ENCODE measurements at places on chromosomes 7 and 10. TPM values are rescaled to one million over a fixed set of nuclear protein-coding genes. Genes with fewer than 3 reads are reported as not detected.
A peak's percentile ranks its signal among the peaks of the same experiment; 100 is the strongest.

DNA sequence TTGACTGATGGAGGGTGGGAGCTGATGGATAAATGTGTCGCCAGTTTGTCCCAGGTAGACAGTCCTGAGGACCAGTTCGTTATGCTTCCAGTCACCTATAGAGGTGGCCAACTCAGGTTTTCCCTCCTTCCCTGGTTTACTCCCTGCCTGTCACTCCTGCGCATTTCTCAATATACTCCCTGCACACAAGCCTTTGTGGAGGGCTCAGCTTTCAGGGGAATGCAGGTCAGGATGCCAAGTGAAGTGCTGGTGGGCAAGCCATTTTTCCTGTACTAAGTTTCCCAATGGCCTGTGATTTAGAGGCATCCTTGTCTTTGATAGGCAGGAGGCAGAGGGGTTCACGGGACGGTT lies 473.5 kb upstream of the ZMIZ1 start:
- DNase-seq: no peak

MSS51 gene
- total RNA-seq: 1.8 TPM

DNA sequence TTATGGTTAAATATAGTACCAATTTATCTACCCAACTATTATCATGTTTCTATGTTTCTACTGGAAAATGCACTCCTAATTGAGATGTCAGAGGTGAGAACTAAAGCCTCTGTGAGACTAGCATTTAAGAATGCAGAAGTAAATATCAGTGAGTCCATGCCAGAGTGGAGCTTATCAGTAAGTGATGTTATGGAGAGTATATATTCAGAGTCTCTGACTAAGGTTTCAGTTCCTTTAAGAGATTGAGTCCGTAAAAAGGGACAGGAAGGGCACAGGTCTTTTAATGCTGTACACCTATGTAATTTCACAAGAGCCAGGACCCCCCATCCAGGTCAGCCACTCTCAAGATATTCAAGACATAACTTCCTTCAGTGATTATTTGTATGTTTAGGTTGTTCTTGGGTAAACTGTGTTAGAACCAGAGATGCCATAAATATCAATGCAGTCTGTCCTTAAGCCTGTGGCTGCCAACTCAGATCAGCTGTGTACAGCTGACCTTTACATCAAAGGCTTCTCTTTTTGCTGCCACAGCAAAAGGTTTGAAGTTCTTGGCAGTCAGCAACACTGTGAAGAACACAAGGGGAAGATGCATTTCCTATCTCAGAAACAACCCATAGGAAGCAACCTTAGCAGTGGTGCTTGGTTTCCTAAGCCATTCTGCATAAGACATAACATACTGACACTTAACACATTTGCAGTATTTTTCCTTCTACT lies 244.8 kb downstream of the BICC1 start:
- no peak for DNase-seq

GRCh38 chr7:74395745-74396311 lies 57.9 kb upstream of the GTF2IRD1 start:
- no peak for DNase-seq

DNA sequence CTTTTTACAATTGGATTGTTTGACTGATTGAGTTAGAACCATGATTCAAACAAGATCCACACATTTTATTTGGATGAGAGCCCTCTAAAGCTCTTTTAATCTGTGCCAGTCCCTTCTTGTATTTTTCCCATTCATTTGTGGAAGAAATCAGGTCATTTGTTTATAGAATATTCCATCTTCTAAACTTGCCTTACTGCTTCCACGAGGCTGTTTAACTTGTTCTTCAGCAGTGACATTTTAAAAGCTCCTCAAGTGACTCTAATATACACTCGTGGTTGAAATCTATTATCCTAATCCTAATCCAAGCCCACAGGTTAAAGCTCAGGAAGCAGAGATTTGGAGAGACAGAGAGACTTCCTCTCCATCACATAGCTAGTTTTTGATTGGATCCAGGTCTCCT lies 155.4 kb upstream of the SVIL start:
- no peak for DNase-seq

CPVL gene
- 37.5 TPM for total RNA-seq

GRCh38 chr7:157457355-157458253 lies 120.8 kb downstream of the DNAJB6 start:
- DNase-seq: no peak

- DNase-seq: no peak
Observed at GRCh38 chr7:45653209-45653907, 79.2 kb downstream of the ADCY1 start.

GRCh38 chr7:1521456-1521855 lies 9.0 kb upstream of the MAFK start:
- DNase-seq: no peak

- no peak for DNase-seq
Observed at GRCh38 chr10:76997631-76998030, 640.0 kb downstream of the KCNMA1 start.

DNA sequence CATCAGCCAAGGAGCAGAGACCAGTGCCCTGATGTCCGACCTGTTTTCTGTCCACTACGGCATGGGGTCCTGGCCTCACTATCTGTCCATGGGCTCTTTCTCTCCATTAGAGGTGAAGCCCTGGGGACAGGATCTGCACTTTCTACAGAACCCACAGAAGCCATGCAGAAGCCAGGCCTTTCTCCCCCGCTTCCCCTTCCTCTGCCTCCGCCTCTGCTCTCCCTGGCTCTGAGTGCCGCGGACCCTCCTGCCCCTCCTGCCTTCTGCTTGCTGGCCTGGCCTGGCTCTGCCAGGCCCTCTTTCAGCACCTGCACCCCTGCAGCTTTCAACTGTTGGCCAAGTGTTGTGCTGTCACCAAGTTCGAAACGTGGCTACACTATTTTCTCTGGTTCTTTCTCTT lies 439.8 kb upstream of the ZMIZ1 start:
- no peak for DNase-seq

GPC2 gene
- total RNA-seq: 0.13 TPM

ZMIZ2 gene
- total RNA-seq: 54.1 TPM

DNA sequence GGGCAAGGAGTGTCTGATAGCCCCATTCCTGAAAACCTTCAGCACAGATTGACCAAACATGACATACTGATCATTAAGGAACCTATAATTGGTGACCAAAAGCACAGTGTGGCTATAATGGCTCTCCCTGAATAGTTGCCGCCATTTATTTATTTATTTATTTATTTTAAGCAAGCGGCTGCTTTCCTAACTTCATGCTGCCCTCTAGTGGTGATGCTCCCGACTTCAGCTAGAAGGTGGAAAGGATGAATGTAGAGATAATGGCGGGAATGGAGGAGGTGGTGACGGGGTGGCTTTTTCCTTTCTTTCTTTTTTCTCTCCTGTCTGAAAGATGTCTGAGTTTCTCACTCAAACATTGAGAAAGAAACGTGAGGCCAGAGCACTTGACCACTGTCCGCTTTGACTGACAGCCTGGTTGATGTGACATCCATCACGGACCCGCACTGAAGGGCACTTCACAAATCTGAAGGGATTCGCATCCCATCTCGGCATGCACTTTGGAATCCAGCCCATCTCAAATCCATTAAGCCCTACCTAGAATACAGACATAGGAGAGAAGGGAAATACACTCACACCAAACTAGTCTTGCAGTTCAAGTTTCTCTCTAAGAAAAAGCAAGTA lies 1090.1 kb downstream of the KCNMA1 start:
- DNase-seq: peak; percentile 79

DNA sequence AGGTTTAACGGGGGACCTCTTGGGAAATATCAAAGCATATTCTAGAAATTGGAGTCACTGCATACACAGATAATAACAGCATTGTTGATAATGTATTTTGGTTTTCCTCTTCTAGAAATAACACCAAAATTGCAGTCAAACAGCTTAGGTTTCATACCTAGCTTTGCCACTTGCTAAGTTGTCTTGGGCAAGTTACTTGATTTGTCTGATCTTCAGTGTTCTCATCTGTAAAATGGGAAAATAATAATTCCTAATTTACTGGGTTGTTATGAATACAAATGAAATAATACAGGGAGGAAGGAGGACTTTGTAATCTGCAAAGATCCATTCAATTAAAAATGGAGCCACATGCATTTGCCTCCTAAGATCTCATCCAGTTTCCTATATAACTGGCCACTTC lies 20.3 kb upstream of the NUP205 start:
- no peak for DNase-seq

- no peak for DNase-seq
Observed at GRCh38 chr10:16632996-16633395, 111.3 kb upstream of the C1QL3 start.

DNA sequence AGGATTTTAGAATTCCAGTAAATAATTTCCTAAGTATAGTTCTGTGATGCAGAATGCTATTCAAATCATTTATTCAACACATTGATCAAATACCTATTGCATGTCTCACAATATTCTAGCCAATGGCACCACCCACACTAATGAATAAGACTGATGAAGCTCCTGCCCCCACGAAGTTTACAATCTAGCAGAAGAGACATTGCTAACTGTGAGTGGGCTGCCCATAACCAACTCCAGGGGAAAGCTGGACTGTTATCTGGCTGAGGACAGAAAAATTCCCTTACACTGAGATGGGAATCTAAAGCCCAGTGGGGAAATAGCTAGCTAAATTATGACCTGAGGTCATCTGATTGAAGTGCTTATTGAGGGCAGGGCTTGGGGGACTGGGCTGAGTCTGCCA lies 128.8 kb upstream of the LYZL2 start:
- no peak for DNase-seq

DNA sequence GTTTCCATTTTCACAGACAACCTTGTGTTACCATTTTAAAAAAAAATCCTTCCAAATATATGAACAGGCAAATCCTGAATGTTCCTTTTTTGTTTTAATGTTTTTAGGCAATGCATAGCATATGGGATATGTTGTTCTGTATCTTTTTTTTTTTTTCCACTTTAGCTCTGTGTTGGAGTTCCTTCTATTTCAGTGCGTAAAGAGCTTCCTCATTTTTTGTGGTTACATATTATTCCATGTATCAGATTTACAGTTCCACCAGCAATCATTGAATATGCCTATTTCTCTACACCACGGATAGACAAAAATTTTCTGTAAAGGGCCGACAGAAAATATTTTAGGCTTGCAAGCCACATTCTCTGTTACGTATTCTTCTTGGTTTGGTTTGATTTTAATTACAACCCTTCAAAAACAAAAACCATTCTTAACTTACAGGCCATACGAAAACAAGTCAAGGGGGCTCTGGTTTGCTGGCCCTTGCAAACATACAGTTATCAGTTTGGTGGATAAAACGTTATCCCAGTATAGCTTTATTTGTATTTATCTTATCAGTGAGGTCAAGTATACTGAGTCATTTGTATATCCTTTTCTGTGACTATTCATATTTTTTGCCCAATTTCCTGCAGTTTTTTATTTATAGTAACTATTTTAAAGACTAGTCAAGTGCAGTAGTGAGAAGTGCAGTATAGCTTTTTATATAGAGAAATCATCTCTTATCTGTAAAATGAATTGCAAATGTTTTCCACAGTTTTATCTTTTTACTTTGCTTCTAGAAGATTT lies 55.7 kb downstream of the RALA start:
- no peak for DNase-seq

DNA sequence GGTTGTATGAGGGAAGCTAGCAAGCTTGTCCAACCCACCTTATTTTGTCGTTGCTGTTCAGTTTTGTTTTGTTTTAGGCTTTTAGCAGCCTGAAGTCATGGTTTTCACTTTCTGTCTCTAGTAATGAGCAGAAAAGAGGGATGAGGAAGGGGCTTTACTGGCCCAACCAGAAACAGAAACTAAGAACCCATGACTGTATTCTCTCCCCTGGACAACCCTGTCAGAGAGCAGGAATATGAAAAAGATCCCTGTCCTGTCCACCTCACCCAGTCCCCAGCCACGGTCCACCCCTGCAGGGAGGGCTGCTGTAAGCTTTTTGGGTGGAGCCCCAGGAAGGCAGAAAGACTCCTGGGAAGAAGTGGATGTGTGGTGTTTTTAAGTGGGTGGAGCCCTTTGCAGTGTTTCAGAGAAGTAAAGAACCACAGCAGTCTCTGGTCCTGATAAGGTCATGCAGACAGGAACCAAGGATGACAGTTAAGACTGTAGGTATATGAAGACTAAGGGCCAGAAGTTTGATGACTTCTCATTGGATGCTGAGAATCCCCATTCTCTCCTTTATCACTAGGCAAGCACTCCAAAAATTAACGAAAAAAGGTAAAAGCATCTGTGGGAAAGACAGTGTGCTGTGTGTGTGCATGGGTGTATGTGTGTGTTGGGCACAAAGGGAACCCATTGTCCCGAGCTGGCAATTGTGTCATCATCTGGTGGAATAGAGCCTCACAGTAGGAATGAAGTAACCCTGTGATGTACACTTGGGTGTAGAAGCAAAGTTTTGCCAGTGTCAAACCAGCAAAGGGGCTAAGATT lies 13.8 kb downstream of the MRPL32 start:
- no peak for DNase-seq

CNTNAP2 gene
- 0.48 TPM for total RNA-seq

HOXA10 gene
- not detected for total RNA-seq

- DNase-seq: no peak
Observed at GRCh38 chr10:57983281-57983791, 284.4 kb downstream of the IPMK start.

DUS4L gene
- total RNA-seq: 9.4 TPM

RARRES2 gene
- total RNA-seq: 24.0 TPM

GRCh38 chr10:110258542-110258941 lies 46.2 kb downstream of the SMNDC1 start:
- DNase-seq: no peak

TRDMT1 gene
- total RNA-seq: 4.5 TPM

DNA sequence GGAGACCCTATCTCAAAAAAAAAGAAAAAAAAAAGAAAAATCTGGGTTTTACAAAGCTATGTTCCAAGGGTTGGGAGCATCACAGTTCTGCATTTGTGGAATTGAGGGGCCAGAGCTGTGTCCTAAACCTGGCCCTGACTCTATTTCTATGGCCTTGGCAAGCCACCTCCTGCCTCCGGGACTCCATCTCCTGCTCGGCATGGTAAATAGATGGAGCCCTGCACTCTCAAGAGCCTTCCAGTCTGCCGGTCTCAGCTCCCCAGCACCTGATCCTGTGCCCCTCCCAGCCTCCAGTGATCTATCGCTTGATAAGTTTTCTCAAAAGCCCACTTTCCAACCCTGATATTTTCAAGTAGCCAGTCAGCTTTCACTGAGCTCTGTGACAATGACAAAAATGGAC lies 43.0 kb downstream of the KCNH2 start:
- no peak for DNase-seq

GRCh38 chr10:58856508-58857240 lies 319.8 kb upstream of the PHYHIPL start:
- no peak for DNase-seq

DNA sequence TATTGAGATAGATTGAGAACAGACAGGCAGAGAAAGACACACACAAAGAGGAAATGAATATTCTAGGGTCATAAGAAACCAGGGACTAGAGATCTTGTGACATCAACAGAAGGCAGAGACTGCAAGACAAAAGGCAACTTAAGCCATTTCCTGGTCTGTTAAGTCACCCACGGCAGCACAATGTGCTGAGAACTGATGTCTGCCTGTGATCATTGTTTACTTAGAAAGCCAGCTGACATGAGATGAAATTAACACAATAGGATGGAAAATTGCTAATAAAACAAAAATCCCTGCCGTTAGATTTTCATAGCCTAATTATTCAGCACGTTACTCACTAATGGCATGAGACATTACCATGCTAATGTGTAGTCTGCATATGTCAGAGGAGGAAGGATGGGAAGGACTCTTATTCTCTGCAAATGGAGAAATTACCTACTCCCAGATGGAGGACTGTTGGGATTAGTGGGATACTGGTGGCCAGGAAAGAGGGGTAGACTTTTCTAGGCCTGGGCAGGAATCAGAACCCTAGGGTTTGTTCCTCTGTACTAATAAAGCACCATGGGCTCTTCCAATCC lies 191.3 kb upstream of the PODXL start:
- no peak for DNase-seq

Data from Right ventricle myocardium superior (tissue), 1 donor.